ENCODE measurements at places on chromosomes 2 and 18.

GRCh38 chr2:105468582-105469042, 69.8 kb upstream of the FHL2 start:
- no peak for DNase-seq

DNA sequence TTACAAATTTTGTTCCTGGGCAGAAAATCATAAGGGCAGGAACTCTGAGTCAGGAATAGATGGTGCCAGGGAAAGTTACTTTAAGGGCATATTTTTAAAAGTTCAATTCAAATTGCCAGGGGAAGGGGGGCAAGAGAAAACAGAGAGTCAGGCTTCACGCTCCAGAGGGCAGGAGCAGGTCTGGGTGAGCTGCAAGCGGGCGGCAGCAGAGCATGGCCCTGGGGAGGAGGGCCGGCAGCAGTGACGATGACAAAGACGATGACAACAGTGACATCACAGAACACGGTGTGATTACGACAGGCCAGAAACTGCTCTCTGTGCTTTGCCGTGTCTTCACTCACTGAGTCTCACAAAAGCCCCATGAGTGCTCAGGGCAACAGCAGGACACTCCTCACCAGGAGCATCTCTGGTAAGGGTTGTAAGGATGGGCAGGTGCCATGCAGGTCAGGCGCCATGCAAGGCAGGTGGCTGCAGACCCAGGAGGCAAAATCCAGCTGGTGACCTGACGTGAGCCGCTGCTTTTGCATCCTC, 23.3 kb downstream of the CHST10 start:
- DNase-seq, result no peak

- DNase-seq, result no peak
These were observed 52.1 kb downstream of the ABCG8 start for GRCh38 chr2:43890855-43891254.

DNA sequence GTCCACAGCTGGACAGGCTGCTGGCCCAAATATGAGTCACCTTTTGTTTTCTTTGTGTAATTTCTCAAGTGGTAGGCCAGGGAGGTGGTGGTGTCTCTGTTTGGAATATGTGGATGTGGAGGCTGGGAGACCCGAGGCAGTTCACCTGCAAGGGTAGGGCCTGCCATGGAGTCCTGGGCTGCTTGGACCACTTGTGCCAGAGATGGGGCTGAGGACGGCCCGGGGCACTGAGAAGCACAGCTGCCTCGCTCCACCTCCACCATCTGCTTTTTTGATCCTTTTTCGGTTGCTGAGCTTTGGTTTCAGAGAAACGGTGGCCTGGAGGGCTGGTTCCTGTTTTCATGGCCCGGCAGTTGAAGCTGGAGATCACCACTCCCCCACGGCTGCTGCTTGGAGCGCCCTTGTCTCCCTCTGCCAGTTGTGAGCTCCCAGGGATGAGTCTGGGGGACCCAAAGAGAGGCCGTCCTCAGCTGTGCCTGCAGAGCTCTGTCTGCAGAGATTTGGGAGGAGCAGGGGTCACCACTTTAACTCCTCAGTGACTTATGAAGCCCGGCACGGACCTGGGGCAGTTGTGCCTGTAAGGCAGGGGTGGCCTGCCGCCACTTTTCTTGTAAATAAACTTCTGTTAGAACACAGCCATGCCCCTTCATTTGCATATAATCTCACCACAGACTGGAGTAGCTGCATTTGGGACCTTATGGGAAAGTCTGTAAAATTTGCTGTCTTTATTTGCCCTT, 67.6 kb upstream of the MCFD2 start:
- DNase-seq, result peak; percentile 63

DNA sequence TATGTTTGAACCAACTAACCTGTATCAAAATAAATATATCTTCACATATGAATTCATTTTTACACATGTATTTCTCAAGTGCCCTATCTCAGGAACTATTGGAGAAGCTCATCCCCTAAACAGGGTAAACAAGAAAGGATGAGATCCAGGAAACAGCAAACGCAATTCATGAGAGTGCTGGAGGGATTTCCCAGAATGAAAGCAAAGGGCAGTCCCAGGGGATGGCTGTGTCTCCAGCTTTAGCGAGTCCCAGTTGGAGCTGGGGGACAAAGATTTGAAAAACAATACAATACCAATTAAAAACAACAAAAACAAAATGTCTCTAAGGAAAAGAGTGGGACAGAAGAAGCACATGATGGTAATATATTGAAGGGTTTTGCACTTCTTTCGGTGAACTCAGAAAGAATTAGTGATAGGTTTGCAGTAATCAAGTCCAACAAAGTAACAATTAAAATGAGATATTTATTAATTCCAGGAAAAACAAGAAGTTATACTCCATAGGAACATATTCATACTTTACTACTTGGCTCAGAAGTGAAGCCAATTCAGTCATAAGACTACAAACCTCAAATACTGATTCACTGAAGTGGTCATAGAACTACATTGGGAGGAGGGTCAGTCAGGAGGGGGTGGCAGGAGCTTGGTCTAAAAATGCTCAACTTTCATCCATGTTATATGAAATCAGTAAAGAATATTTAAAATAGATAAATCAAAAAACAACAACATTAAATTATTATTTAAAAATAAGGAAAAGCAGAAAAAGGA, 73.1 kb upstream of the PDE1A start:
- DNase-seq, result no peak

DNA sequence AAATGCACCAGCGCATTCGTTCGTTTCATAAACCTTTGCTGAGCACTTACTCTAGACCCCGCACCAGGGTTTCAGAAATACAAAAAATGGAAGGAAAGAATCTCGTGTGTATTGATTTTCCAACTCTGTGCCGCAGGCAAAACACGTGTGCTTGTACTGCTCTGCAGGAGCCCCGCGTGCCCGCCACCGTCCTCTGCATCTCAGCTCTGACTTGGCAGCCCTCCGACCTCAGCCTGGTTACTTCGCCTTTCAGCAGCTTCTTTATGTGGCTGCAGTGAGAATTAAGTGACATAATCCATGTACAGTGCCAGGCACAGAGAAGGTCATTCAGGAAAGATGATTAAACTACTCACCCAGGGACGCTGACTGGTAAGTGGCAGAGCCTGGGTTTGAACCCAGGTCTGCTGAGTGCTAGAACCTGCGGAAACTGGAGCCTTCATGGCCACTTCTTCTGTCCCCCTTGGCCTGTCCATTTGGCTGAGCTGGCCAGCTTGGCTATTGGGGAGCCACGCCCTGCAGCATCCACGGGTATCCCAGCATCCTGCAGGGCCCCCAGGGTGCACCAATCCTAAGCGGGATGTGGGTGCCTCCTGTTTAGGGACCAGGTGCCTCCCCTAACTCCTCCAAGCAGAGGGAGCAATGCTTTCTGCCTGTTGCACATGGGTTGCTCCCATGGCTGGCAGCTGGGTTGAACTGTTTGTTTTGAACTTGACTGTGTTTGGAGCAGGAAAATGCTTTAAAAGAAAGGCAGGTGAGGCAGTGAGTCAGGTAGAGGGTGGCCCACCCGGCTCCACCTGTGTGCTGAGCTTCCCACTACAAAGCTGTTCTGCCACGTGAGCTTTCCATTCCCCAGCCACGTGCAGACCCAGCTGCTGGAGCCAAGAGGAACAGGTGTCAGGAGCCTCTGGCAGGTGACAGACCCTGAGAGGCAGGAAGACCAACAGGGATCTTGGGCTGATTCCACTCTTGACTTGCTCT, 34.3 kb downstream of the INHBB start:
- no peak for DNase-seq

GRCh38 chr2:183028108-183028507, 10.1 kb downstream of the NCKAP1 start:
- DNase-seq, result no peak

- DNase-seq, result no peak
These were observed 66.5 kb downstream of the TCF7L1 start for GRCh38 chr2:85199698-85200097.

DNA sequence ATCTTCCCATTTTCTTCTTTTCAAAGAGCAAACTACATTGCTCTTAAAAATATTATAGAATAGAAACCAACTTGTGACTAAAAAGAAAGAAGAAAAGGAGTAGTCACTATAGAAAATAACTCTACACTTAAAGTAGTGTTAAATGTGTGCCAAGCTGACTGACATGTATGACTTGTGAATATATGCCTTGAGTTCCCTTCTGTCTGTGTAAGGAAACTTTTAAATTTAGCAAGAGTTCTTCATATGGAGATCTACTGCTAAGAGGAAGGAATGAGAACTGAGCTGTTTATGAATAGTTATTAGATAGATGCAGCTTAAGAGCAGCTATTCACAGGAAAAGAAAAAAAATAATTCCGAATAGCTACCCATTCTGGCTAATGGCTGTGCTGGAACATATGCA, 1221.7 kb upstream of the ZEB2 start:
- no peak for DNase-seq

DNA sequence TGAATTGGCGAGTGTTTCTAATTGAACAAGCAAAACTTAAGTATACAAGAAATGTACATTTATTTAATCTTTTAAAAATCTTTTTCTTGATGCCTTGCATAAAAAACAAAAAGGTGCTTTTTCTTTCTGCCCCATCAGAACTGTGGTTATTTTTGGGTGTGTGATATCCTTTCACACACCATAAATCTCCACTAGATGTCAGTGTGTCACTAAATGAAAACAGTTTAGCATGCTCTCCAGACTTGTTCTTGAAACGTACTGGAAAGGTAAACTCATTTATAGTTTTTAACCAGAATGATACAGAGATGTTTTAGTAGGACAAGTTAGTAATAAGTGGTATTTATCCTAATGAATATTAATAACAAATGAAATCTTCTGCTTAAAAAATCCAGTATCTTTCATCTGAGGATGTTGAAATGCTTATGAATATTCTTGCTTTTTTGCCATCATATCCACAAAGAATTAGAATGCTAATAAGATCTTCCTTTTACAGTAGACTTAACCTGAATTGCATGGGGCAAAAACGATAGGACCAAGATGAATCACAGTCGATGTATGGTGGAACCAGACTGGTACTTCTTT, 96.8 kb downstream of the UBE2E3 start:
- DNase-seq, result no peak

DNA sequence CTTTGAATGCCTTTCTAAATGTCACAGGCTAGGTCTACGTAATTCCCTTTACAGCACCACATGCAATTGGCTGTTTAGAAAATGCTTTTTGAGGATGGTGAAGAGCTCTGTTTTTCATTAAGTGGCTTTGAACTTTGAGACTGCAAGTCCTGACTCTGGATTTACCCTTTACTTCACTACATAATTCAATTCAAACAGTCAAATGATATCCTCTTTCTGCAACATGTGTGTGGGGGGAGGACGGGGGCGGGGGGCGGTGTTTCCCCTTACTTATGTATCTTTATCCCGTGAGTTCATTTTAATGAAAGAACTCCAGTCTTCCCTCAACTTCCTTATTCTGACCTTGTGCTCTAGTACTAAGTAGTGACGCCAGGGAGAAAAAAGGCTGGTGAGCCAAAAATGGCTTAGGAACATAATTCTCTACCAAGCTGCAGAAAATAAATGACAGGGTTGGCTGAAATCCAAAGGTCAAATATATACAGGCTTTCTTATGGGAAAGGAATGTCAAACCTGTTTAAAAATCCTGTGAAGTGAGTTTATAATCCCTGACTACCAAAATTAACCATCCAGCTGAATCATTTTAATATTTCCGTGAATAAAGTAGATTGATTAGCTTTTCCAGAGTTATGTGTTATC, 119.6 kb downstream of the SLC8A1 start:
- DNase-seq, result peak; percentile 31

GRCh38 chr2:157325786-157326185, at the start of gene ERMN:
Gene ERMN (minus strand): TSS chr2:157325824. CDS start chr2:157325642, 182 bp downstream.
- no peak for DNase-seq

GRCh38 chr2:218272531-218273212, 2.4 kb downstream of the PNKD start:
- DNase-seq, result peak; percentile 89

DNA sequence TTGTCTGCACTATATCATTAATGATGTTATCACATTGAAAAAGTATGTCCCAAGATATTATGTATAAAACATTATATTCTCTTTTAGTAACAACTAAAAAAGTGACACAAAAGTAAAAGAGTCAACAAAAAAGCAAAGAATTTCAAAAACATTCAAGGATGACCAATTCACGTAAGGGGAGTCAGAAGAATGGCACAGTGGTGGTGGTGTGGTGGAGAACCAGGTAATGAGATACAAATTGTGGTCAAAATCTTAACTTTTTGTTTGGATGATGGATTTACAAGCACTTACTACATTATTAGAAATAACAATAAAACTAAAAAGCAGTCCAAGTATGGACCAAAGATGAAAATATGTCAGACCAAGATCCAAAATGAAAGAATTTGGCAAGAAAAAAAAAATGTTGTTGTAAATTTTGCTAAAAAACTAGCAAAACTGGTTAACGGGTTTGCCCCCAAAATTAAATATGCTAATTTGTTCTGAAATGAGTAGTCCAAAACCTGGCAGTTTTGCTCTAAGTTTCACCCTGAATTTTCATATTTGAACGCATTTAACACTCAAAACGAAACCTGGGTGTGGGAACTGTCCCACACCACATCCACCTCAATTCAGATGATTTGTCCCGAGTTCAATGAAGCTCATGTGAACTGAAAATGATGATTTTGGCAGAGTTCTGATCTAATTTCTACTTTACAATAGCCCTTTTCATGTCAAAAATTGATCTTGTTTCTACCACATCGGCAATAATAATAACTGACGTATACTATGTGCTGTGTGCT, 135.8 kb downstream of the IKZF2 start:
- DNase-seq, result no peak

DNA sequence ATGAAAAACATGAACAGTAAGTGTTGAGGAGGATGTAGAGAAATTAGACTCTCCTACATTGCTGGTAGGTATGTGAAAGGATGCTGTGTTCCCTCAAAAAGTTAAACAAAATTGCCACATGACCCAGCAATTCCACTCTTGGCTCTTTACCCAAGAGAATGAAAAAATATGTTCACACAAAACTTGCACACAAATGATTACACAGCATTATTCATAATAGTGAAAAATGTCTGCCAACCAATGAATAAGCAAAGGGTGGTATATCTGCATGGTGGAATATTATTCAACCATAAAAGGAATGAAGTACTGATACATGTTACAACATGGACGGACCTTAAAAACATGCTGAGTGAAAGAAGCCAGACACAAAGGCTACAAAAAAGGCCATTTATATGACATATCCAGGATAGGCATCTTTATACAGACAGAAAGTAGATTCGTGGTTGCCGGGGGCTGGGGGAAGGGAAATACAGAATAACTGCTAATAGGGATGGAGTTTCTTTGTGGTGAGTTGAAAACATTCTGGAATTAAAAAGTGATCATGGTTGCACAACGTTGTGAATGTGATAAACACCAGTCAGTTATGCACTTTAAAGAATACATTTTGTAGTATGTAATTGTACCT, 85.4 kb upstream of the MYO3B start:
- DNase-seq, result no peak

DNA sequence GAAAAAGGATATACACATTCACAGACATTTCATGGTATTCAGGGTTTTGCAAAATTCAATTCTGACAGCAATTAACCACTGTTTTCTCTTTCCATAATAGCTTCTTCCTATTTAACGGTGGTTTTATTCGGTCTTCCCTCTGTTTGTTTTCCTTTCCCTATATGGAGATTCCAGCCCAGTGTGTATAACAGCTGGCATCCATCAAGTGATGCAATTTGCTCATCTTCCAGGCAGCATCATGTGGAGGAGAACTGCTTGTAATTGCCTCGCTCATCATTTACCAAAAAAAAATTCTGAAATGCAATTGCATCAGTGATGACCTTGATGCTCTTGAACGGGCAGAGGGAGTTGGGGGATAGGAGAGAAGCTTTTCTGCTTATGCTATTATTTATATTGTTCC, 165.9 kb upstream of the PGAP1 start:
- peak; percentile 45 for DNase-seq

- no peak for DNase-seq
These were observed 23.1 kb downstream of the DDX1 start for GRCh38 chr2:15614545-15615300.
